ENCODE measurements at places on chromosomes 2 and 18.

- no peak for DNase-seq
These were observed 121.5 kb upstream of the NABP1 start for GRCh38 chr2:191556463-191556862.

DNA sequence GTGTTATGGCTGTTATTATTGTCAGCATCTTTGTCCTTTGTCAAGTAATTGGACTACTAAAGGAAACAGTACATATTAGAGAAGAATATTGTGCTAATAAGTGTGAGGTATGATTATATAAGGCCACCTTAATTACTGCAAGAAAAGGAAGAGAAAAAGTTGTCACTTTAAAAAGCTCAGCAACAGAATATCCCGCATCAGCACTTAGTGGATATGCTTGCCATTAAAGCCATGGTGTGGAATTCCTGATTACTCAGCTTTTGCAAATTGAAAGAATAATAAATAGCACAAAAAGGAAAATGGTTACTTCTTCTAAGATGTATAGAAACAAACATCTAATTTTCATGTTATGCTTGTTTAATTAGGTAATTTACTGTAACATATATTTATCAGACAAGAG, 347.5 kb downstream of the DPP10 start:
- DNase-seq, result no peak

GRCh38 chr18:8703781-8704301, 1.5 kb upstream of the MTCL1 start:
- DNase-seq, result no peak

GRCh38 chr18:3777122-3777521, 327.1 kb downstream of the TGIF1 start:
- no peak for DNase-seq

DNA sequence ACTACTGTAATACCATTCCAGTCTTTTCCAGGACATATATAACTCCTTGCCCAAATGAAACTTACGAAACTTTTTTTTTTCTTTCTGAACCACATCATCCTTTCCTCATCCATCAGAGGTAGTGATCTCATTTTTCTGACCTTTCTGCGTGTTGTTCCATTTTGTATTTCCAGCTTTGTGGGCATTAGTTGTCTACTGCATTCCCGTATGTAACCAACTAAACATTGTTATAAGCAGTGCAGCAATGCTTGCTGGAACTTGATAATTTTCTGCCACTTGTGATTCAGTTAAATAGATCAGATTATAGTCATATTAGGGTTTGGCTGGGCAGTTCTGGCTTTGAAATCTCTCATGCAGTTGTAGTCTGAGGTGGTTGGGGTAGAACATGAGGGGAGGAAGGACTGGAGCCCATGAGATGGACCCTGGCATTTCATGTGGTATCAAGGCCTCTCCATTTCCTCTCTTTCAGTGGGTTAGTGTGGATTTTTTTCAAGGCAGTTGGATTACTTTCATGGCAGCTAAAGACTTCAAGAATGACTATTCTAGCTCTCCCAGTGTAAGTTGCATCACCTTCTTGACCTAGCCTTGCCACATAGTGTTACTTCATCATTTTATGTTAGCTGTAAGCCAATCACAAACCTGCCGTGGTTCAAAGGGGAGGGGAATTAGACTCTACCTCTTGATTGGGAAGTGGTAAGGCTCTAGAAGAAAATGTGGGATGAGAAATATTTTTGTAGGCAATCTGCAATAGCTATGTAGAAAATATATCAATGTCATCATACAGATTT, 80.5 kb downstream of the EHBP1 start:
- no peak for DNase-seq

DNA sequence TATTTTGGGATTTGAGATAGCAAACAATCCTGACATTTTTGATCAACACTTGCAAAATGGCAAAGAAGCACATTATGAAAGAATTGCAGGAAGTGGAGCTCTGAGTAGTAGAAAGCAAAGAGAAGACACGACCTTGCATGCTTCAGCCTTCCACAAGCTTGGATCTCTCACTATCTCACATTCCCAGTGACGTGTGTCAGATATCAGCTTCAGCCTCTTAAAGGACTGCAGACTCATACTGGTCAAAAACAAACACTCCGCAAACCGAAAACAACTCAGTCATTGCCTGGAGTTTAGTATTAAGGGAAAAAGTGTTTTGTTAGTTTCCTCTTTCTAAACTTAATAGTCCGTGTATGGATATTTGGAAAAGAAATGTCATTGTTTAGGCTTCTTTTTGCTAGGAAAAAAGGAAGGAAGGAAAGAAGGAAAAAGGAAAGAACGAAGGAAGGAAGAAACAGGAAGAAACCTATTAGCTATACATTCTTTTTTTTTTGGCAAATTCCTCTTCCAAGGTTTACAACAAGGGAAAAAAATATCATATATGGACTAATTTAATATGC, 32.6 kb upstream of the SLC40A1 start:
- DNase-seq, result peak; percentile 12

DNA sequence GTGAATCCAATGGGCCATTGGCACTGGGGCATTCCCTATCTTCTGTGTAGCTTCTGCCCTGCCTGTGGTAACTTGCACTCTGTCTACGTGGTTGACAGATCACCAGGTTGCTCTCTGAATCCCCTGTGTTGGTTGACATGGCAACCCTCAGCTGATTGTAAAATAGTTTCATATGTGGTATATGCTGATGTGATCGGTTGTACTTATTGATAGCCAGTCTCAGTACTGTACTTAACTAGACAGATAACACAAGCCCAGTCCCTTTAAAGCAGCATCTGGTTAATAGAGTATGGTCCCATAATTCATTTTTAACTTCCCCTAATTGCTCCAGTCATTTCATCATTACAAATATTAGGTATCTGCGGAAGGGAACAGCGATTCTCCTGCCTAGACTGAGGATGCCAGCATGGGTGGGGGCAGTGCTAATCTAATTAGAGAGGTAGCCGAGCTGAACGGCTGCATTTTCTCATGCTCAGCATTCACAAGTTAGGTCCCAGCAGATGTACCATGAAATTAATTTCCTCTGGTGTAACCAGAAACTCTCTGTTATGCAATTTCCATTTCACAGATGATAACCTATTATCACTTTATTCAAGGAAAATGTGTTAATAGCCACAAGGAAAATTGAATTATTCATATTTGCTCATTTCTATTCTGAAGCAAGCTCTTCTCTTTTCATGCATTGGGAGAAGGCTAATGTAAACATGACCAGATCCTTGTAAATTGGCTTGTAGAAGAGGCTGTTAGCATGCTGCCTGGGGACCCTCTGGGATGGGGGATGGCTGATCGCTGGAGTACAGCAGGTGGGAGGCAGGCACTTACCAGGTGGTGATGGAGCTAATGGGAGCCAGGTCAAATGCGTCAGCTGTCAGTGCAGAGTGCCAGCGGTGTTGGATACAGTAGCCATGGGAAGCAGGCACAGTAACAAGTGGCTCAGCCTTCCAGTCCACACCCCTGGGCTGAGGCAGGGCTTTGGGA, 608.3 kb downstream of the GALR1 start:
- no peak for DNase-seq

DNA sequence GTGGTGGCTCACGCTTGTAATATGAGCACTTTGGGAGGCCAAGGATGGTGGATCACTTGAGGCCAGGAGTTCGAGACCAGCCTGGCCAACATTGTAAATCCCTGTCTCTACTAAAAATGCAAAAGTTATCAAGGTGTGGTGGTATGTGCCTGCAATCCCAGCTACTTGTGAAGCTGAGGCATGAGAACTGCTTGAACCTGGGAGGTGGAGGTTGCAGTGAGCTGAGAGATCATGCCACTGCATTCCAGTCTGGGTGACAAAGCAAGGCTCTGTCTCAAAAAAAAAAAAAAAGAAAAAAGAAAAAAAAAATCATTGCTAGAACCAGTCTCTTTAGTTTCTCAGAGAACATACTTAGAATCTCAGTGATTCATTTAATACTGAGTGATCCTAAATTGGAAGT, 217.1 kb downstream of the DYM start:
- DNase-seq, result no peak

GRCh38 chr2:96927405-96928171, 57.7 kb upstream of the SEMA4C start:
- DNase-seq, result no peak

DNA sequence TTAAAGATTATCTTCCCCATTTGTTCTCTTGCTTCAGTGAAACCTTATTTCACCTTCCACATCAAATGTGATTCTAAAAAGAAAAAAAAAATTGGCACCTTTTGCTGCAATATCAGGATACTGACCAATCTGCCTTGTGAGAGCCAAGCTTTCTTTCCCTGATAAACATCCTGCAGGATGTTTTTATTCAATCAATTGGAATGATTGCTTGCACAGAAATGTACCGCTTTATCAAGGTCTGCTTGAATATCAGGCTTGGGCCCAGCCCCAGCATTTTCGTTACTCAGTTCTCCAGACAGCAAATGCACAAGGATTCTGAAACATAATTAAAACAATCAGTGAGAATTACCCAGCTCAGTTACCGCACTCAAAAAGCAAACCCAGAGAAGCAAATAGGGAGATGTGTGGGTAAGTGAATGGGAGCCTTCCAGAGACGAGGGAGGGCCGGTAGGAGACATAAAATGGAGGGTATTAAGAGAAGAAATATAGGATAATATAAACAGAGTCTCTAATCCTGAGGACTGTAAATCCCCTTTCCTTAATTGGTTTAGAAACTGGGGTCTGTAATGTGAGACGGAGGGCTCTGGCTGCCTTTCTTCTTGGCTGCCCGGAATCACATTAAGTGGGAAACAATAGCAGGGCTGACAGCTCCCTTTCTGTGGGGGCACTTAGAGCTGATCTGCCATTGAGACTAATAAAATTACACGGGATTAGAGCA, 291.8 kb downstream of the ICOS start:
- DNase-seq, result no peak

DNA sequence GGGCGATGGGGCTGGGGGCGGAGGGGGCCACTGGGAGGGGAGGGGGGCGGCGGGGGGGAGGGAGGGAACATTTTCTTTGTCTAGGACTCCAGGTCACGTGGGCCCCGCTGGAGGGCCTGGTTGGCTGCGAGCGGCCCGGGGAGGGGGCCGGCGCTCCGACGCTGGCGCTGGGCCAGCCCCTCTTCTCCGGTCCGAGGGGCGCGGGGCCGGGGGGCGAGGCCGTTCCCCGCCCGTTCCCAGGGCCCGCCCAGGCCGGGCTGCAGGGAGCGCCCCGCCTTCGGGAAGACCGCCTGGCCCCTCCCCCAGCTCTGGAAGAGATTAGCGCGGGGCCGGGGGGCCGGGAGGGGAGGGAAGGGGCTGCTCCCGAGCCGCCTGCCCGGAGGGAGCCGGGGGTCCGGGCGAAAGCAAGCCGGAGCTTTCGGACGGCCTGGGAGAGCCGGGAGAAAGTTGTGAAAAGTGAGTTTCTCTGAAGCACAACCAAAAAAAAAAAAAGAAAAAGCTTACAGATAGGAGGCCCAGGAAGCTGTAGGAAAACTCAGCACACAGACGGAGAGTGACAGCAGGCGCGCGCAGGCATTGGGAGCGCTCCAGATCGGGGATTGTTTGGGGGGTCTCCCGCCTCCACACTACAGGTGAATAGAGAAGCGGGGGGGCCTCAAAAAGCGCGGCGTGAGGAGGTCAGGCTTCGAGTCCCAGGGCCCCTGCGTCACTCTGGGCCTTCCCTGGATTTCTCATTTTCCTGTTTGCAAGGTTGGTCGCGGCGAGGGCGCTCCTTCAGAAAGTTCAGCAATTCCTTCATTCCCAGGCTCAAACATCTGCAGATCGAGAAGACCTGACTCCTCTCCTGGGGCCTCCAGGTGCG, 84.1 kb upstream of the POMC start:
- peak; percentile 67 for DNase-seq

DNA sequence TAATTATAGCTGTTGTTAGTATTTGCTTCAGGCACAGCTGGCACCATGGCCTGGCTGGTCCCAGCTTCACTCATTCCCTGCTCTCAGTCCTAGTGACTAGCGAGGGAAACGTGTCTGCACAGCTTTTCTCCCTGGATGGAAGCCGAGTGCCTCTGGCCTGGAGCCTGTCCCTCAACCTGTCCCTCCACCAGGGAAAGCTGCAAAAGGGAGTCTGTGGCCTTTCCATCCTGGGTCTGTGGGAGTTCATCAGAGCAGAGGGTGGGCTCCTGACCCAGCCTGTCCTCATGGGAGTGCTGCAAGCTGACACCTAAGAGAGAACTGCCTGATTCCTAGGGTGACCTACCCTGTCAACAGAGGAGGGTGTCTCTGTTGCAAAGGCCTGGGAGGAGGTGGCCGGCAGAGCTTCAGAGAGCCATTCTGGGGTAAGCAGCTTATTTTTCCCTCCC, 118.3 kb downstream of the CAPN13 start:
- no peak for DNase-seq

Measured in RPMI8226 (cell line).